CD8-positive, alpha-beta memory T cell (primary cell): ENCODE measurements at places on chromosomes 1 and 21. TPM values are rescaled to one million over a fixed set of nuclear protein-coding genes. Genes with fewer than 3 reads are reported as not detected.

ELAPOR1 gene
- total RNA-seq, result 13.9 TPM

NUDT4B gene
- total RNA-seq, result not detected

TRIM67 gene
- total RNA-seq, result not detected

GFI1 gene
- total RNA-seq, result 74.6 TPM

ITLN2 gene
- not detected for total RNA-seq

IFNLR1 gene
- total RNA-seq, result 6.1 TPM

DNA sequence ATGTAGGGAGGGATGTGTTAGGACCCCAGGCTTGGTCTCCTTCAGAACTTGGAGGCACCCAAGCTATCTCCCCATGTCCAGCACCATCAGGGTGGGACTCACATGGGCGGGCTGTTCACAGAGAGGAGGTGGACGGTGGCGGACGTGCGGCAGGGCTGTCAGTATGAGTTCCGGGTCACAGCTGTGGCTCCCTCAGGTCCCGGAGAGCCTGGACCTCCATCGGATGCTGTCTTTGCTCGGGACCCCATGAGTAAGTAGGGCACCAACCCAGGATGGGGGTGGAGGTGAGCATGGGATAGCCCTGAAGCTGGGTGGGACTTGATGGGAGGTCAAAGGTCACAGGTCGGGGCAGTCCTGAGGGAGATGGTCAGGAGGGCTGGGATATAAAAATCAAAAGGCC, 27.8 kb downstream of the IGFN1 start:
- no peaks in the 10 kb centered on the region for H3K27me3 ChIP-seq
- H3K4me3 ChIP-seq, result no peak overlapping the region
- no peak for DNase-seq
- H3K27ac ChIP-seq, result no peak overlapping the region
- H3K36me3 ChIP-seq, result no peaks in the 10 kb centered on the region

DNA sequence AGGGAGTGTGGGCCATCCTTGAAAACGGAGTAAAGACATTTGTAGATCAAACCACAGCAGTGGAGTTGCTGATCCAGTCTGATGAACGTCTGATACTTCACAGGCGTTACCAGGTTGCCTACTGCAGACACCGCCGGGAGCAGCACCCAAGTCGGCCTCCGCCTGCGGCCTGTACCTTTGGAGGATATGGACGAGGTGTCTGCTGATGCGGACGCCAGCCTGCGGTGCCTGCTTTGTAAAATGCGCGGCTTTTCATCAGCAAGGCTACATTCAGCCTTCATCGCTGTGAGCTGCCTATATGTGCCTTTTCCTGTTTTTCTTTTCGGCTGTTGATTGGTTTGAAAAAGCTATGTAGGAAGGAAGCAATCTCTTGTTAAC, 16.0 kb downstream of the SLX9 start:
- H3K36me3 ChIP-seq, result no peaks in the 10 kb centered on the region
- H3K4me1 ChIP-seq, result no peaks in the 10 kb centered on the region
- H3K27me3 ChIP-seq, result no peaks in the 10 kb centered on the region

- H3K4me1 ChIP-seq, result no peaks in the 10 kb centered on the region
- H3K27ac ChIP-seq, result no peak overlapping the region
- H3K27me3 ChIP-seq, result no peaks in the 10 kb centered on the region
- no peak overlapping the region for H3K4me3 ChIP-seq
- DNase-seq, result no peak
These were observed 113.6 kb upstream of the TMEM51 start for GRCh38 chr1:15039901-15040300.

- no peak for DNase-seq
- peaks cover 6% of the 10 kb centered on the region for H3K36me3 ChIP-seq
- H3K27ac ChIP-seq, result peak overlapping the region; percentile 96
- peak overlapping the region; percentile 94 for H3K4me3 ChIP-seq
These were observed 686 bp downstream of the ARF1 start for GRCh38 chr1:228082918-228083870.

- no peak for DNase-seq
- H3K4me1 ChIP-seq, result peaks cover 6% of the 10 kb centered on the region
- no peaks in the 10 kb centered on the region for H3K36me3 ChIP-seq
- no peak overlapping the region for H3K4me3 ChIP-seq
- no peak overlapping the region for H3K27ac ChIP-seq
- peaks cover 12% of the 10 kb centered on the region for H3K27me3 ChIP-seq
These were observed 4.3 kb downstream of the CR1 start for GRCh38 chr1:207500306-207500705.

GRCh38 chr1:20183616-20184271, 2.2 kb upstream of the UBXN10 start:
- no peak for DNase-seq
- no peak overlapping the region for H3K4me3 ChIP-seq
- H3K27me3 ChIP-seq, result no peaks in the 10 kb centered on the region
- H3K36me3 ChIP-seq, result no peaks in the 10 kb centered on the region

DNA sequence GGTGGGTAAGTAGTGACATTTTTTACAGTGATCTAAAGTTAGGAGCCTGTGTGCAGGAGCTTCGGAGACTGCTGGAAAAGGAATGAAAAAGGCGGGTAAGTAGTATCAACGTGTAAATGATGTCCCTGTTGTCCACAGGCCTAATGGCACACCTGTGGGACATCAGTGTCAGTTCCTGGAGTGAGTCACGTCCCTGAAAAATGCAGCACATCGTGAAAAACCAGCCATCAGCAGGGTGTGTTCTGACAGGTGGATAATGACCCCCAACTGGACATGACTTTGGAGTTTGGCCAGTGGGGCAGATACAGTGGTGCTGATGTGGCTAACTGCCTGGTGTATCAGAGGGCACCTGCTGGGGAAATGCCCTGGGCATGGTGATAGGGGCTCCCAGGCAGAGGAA, 12.0 kb upstream of the PRDM15 start:
- H3K4me1 ChIP-seq, result peaks cover 9% of the 10 kb centered on the region
- H3K27me3 ChIP-seq, result no peaks in the 10 kb centered on the region
- no peak for DNase-seq
- H3K4me3 ChIP-seq, result no peak overlapping the region
- H3K27ac ChIP-seq, result no peak overlapping the region

GRCh38 chr1:193408782-193409293, 222.4 kb upstream of the B3GALT2 start:
- H3K4me1 ChIP-seq, result peaks cover 29% of the 10 kb centered on the region
- H3K27ac ChIP-seq, result no peak overlapping the region
- no peaks in the 10 kb centered on the region for H3K27me3 ChIP-seq
- H3K4me3 ChIP-seq, result no peak overlapping the region
- H3K36me3 ChIP-seq, result no peaks in the 10 kb centered on the region

- no peak for DNase-seq
- no peak overlapping the region for H3K4me3 ChIP-seq
- no peak overlapping the region for H3K27ac ChIP-seq
- no peaks in the 10 kb centered on the region for H3K4me1 ChIP-seq
- H3K36me3 ChIP-seq, result no peaks in the 10 kb centered on the region
These were observed 26.0 kb downstream of the SDE2 start for GRCh38 chr1:225973158-225973557.

GRCh38 chr1:26493267-26493666, 21.0 kb downstream of the HMGN2 start:
- H3K4me1 ChIP-seq, result no peaks in the 10 kb centered on the region
- no peak for DNase-seq
- H3K27me3 ChIP-seq, result no peaks in the 10 kb centered on the region
- no peaks in the 10 kb centered on the region for H3K36me3 ChIP-seq
- no peak overlapping the region for H3K27ac ChIP-seq

- DNase-seq, result peak; percentile 26
- no peak overlapping the region for H3K4me3 ChIP-seq
- no peaks in the 10 kb centered on the region for H3K36me3 ChIP-seq
- H3K4me1 ChIP-seq, result peaks cover 10% of the 10 kb centered on the region
- H3K27me3 ChIP-seq, result peaks cover 18% of the 10 kb centered on the region
- H3K27ac ChIP-seq, result peak overlapping the region; percentile 48
These were observed 8.0 kb downstream of the PLXNA2 start for GRCh38 chr1:208235982-208236761.

DNA sequence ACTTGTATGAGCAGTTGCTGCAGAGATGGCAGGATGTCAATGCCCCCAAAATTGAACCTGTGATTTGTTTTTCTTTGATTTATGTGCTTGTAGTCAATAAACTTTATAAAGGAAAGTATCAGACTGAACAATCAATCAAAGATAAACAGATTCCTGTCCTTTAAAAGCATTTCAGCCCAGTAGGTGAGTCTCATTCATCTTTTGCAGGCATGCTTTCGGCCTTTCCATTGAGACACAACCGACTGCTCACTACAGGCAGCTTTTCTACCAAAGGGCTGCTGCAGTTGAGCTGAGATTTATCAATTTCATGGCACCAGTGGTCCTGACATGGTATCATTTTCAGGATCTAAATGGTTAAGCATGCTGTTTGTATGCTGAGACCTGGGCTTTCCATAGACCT, 513.6 kb upstream of the PTBP2 start:
- no peak overlapping the region for H3K27ac ChIP-seq
- no peaks in the 10 kb centered on the region for H3K36me3 ChIP-seq
- H3K27me3 ChIP-seq, result no peaks in the 10 kb centered on the region
- no peaks in the 10 kb centered on the region for H3K4me1 ChIP-seq
- no peak overlapping the region for H3K4me3 ChIP-seq

DNA sequence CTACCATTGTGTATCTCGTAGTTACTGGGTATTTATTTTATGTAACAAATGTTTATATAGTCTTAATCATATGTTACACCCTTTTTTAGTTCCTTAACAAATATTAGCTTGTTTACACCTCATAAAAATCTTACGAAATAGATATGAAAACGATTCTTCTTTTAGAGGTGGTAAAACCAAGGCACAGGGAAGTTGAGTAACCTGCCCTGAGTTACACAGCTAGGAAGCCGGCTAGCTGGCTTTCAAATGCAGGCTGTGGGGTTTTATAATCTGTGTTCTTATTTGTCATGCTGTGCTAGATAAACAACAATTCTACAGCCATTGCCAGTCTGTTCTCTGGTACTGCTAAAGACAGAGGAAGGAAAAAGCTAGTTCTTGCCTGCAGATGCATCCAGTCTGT, 109.6 kb downstream of the NOS1AP start:
- no peak for DNase-seq
- no peak overlapping the region for H3K27ac ChIP-seq
- H3K4me3 ChIP-seq, result no peak overlapping the region
- H3K36me3 ChIP-seq, result no peaks in the 10 kb centered on the region

DNA sequence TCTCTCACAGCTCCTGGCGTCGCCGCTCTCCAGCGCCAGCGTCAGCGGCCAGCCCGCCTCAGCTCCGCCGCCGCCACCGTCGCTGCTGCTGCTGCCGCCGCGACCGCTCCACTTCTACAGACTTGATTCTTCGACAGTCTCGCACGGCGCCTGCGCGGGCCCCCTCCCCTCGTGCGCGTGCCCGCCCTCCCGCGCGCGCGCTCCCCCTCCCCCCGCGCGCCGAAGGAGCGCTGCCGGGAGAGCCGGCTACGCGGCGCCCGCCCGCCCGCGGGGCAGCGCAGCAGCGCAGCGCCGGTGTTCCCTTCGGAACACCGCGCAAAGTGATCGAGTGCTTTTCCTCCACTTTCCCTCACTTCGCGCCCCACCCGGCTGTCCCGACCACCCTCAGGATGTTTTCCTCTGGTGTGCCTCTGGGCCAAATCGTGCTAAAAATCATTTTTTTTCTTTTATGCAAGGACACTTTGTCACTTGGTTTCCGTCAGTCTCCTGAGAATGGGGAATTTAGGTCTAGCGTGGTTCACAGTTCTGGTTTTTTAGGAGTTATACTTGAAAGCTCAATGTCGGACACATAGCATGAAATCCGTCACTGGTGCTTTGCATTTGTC, at the start of gene IRF2BP2:
IRF2BP2 (minus strand) TSS at position 118 of the 605 bp plus-strand sequence. CDS start 684 bp downstream, outside the sequence.
- peaks cover 11% of the 10 kb centered on the region for H3K36me3 ChIP-seq
- H3K4me1 ChIP-seq, result peaks cover 55% of the 10 kb centered on the region
- H3K27ac ChIP-seq, result peak within 1 kb of the TSS; percentile 96
- no peaks in the 10 kb centered on the region for H3K27me3 ChIP-seq

GRCh38 chr1:70979313-70979712, 68.3 kb downstream of the PTGER3 start:
- H3K36me3 ChIP-seq, result no peaks in the 10 kb centered on the region
- DNase-seq, result no peak
- H3K4me3 ChIP-seq, result no peak overlapping the region
- H3K4me1 ChIP-seq, result no peaks in the 10 kb centered on the region
- no peak overlapping the region for H3K27ac ChIP-seq

DNA sequence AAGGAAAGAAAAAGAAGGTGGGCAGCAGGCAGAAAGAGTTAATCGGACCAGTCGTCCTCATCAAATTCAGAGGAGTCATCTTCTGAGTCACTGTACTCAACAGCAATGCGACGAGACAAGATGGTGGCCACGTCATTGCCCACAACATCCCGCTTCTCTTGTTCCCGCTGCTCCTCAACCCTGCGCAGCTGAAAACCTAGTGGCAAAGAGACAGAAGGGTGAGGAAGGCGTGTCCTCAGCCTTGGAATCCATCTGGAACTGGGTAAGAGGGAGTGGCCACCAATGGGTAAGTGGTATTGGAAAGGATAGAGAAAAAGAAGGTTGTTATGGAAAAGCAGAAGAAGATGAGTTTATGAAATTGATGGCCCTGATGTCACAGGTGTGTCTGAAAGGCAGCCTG, 15.7 kb downstream of the GPR3 start:
- no peak overlapping the region for H3K27ac ChIP-seq
- no peaks in the 10 kb centered on the region for H3K27me3 ChIP-seq
- peaks cover 7% of the 10 kb centered on the region for H3K4me1 ChIP-seq
- peaks cover 36% of the 10 kb centered on the region for H3K36me3 ChIP-seq
- H3K4me3 ChIP-seq, result no peak overlapping the region
